ENCODE measurements at places on chromosomes 16 and 17.

DNA sequence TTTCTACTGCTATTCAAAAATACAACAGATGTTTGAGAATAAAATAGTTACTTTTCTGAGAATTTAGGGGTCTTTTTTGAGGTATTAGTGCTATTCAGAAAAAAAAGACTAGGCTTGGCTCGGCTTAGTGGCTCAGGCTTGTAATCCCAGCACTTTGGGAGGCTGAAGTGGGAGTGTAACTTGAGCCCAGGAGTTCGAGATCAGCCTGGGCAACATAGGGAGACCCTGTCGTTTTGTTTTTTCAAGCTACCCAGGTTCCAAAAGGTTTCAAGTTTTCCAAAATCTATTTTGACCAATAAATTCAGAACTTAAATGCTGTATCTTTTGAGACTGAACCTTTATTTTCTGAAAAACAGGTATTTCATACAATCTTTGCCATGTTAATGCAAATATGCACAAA is 3.2 kb upstream of the ARL6IP1 start:
- DNase-seq, result no peak

GRCh38 chr16:27208081-27208680 is 4.9 kb downstream of the KDM8 start:
- DNase-seq, result no peak

DNA sequence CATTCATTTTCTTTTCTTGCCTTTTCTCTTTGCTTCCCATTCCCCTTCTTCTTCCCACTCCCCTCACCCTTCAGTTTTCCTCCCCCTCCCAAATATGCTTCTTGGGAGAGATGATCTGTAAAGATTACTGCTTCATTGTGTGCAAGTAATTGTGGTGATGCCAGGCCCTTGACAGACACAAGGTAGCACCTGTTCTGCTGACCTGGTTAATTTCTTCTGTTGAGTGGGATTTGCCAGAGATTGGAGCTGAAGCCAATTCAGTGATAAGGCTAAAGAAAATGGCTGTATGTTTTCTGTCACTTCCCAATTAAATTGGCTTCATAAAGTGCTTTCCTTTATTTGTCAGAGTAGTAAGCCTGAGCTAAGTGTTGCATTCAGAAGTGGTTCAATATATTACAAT is 44.5 kb downstream of the AATF start:
- DNase-seq, result no peak

DNA sequence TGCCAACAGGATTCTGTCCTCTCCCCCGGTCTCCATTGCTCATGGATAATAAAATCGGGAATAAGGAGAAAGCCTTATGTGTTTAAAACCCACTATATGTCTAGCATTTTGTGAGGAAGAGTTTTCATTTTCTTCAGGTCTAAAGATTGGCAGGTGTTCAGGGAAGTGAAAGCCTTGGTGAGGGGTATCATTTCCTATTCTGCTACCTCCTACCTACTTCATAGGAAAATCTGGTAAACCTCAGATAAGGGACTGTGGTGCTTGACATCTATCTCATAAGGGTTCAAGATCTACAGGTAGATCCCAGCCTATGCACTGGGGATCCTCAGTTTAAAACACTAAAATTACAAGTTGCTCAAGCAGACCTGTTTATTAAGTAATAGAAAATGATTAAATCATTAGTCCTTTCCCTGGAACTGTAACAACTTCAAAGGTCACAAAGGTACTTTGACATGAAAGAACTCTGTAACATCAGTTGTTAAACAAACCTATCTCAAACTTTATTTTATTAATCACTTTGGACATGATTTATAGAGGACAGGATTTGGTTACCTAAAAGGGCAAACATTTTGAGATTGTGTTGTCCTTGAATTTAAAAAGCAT is 6.5 kb downstream of the MOSMO start:
- DNase-seq, result no peak

GRCh38 chr16:19997264-19997663 is 76.4 kb downstream of the GPR139 start:
- no peak for DNase-seq

DNA sequence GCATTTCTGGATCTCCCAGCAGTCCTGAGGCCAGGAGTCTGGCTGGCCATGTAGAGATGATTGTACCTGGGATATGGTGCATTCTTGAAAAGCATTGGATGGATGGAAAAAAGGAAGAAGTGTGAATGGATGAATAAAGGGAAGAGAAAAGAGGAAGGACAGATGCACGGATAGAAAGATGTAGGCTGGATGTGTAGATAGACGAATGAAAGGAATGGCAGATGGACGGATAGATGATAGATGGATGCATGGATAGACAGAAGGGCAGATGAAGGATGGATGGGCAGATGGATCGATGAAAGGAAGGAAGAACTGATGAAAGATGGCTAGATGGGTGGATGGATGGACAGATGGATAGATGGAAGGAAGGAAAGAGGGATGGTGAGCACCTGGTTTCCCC is 210.9 kb downstream of the MSI2 start:
- DNase-seq, result no peak

- DNase-seq, result no peak
Measured at GRCh38 chr17:39979893-39980350, 685 bp upstream of the PSMD3 start.

Data from stimulated activated CD4-positive, alpha-beta T cell treated with anti-CD3 and anti-CD28 coated beads, Interleukin-4, amount 100 ng/mL, for 48 hours (primary cell).